ENCODE measurements at places on chromosomes 6 and 20.

DNA sequence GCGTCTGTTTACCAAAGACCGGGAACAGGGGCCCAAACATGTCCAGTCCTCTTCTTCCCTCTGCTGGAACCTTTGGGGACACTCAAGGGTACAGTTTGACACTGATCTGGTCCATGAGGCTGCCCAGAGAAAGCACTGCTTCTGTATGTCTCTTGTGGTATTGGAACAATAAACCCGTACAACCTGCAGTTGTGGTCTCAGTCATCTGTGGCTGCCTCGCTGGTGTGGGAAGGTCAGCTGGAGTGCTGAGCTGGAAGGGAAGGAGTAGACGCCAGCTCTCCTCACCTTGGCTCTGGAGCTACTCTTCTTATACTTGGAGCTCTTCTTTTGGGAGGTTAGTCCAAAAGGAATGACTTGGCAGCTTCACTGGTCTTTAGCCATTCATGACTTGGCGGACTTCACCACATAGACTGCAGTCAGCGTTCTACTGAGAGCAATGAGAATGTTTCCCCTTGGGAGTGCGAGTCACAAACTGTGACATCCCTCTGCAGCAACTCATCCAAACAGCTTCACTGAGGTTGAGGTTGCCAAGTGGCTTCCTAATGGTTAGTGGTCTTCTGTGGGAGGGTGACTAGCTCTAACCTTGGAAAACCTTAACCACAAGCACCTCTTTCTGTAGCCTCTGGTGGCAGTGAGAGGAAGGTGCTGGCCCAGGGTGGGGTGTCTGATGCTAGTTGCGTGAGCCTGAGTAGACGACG is 81.2 kb downstream of the ASXL1 start:
- peaks cover 23% of the 10 kb centered on the region for H3K4me1 ChIP-seq
- H3K27ac ChIP-seq, result no peak overlapping the region
- no peak for DNase-seq
- peaks cover 72% of the 10 kb centered on the region for H3K36me3 ChIP-seq
- no peaks in the 10 kb centered on the region for H3K27me3 ChIP-seq

- H3K4me3 ChIP-seq, result no peak overlapping the region
- no peaks in the 10 kb centered on the region for H3K27me3 ChIP-seq
- no peak overlapping the region for H3K27ac ChIP-seq
- no peaks in the 10 kb centered on the region for H3K4me1 ChIP-seq
Observed at GRCh38 chr6:132703936-132704335, 9.9 kb downstream of the VNN1 start.

DNA sequence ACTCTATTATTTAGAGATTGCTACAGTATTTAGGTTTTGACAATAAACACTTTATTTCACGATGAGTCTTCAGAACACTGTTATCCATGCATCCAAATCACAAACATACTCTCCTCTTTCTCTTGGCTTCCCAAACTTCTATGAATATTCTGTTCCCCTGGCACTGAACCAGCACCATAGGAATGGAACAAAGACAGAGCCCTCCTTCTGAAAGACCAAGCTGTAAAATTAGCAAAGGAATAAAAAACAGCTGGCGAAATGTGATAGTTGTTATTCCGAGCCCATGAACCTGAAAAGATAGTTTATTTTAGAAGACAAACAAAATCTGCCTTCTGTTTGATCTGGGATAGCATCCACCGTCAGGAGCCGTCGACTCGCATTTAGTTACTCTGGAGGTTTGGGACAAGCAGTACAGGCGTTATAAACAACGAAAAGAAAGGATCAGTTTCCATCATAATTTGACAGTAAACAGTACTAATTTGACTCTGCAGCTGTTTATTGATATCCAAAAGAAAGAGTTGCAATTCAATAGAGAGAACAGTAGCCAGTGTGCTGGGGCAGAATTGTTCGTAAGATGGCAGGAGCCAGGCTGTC is 161.4 kb downstream of the CLIC5 start:
- no peak overlapping the region for H3K4me3 ChIP-seq
- no peak for DNase-seq
- H3K4me1 ChIP-seq, result no peaks in the 10 kb centered on the region
- H3K36me3 ChIP-seq, result no peaks in the 10 kb centered on the region

GRCh38 chr20:42100137-42100704 is 482.0 kb upstream of the CHD6 start:
- no peaks in the 10 kb centered on the region for H3K36me3 ChIP-seq
- H3K4me1 ChIP-seq, result no peaks in the 10 kb centered on the region

DNA sequence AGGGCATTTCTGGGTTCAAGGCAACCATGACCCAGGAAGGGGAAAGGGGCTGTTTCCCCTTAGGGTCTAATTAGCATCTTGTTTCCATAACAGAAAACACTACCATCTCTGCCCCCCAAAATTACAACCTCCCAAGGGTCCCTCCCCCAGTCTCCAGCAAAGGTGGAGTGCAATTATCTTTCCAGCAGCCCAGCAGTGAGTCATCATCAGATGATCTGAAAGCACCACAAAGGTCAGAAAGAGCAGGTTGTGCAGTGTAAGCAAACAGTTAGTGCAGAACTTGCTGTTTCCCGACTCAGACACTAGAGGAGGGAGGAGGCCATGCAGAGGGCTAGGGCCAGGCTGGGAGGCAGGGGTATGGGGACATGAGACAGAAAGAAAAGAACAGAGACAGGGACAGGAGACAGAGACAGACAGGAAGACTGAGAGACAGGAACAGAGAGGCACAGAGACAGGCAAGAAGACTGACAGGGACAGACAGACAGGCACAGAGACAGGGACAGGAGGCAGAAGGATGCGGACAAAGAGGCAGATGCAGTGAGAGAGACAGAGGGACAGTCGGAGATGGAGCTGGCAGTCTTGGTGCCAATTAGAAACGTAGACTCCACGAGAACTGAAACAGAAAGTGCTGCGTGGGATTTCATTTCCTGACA is 62.5 kb downstream of the PYGB start:
- H3K4me1 ChIP-seq, result peaks cover 10% of the 10 kb centered on the region
- H3K4me3 ChIP-seq, result peak overlapping the region; percentile 4
- H3K36me3 ChIP-seq, result peaks cover 2% of the 10 kb centered on the region
- DNase-seq, result no peak
- H3K27me3 ChIP-seq, result no peaks in the 10 kb centered on the region
- peak overlapping the region; percentile 16 for H3K27ac ChIP-seq

GRCh38 chr20:17869295-17869994 is 99.1 kb downstream of the SNX5 start:
- H3K4me3 ChIP-seq, result no peak overlapping the region
- H3K36me3 ChIP-seq, result no peaks in the 10 kb centered on the region
- H3K4me1 ChIP-seq, result peaks cover 18% of the 10 kb centered on the region
